ENCODE measurements at places on chromosomes 1 and 21.

DNA sequence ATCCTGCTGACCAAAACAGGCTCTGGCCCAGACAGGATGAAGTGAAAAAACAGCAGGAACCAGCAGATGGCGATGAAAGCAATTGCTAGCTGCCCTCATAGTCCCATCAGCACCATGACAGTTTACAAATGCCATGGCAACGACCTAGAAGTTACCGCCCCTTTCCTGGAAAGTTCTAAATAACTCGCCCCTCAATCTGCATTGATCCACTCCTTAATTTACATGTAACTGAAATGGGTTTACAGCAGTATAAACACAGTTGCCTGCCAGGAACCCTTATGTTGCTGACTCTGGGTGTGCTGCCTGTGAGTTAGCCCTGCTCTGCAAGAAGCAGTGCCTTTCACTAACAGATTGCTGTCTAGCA, 65.5 kb upstream of the CR1L start:
- no peak for DNase-seq

GRCh38 chr1:247352175-247352574, 20.5 kb upstream of the ZNF496 start:
- no peak for DNase-seq

- DNase-seq = no peak
These were observed 15.8 kb downstream of the KCNQ4 start for GRCh38 chr1:40799351-40799867.

GRCh38 chr1:204703826-204704612, 18.5 kb upstream of the LRRN2 start:
- DNase-seq = no peak

GRCh38 chr21:37742115-37742514, 174.1 kb downstream of the KCNJ6 start:
- no peak for DNase-seq

GRCh38 chr1:148264374-148265276, 112.5 kb upstream of the NBPF11 start:
- no peak for DNase-seq

- DNase-seq = no peak
These were observed 51.9 kb upstream of the CYP2J2 start for GRCh38 chr1:59978511-59978910.

DNA sequence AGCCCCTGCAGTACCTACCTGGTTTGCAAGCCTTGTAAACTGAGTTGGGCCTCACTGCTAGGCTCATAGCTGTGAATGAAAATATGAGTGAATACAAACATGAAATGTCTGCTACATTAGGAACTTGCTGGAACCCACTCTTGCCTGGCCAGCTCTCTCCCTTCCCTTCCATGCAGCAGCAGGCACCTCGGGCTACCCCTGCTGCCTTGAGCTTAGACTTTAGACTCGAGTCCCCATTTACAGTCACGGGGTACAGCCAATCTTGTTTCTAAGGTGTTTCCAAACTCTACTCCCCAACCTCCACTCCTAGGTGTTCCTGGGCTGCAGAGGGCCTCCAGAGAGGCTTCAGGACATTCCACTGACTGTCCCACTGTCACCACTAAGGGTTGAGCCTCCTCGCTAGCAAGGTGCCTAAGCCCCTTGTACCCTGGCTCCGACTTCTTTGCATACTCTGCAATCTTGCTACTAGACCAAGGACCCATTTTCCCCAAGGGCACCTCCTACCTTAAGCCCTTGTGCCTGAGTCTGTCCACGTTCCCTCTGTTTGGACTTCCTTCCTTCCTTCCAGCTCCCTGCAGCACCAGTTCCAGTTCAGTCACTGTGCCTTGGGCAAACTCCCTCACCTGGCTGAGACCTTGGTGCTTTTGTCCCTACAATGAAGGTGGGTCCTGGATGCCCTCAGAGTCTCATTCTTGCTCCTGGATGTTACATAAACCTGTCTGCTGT, 36.9 kb downstream of the CDK18 start:
- no peak for DNase-seq

- DNase-seq = no peak
These were observed 57.6 kb downstream of the CD34 start for GRCh38 chr1:207853372-207853757.

DNA sequence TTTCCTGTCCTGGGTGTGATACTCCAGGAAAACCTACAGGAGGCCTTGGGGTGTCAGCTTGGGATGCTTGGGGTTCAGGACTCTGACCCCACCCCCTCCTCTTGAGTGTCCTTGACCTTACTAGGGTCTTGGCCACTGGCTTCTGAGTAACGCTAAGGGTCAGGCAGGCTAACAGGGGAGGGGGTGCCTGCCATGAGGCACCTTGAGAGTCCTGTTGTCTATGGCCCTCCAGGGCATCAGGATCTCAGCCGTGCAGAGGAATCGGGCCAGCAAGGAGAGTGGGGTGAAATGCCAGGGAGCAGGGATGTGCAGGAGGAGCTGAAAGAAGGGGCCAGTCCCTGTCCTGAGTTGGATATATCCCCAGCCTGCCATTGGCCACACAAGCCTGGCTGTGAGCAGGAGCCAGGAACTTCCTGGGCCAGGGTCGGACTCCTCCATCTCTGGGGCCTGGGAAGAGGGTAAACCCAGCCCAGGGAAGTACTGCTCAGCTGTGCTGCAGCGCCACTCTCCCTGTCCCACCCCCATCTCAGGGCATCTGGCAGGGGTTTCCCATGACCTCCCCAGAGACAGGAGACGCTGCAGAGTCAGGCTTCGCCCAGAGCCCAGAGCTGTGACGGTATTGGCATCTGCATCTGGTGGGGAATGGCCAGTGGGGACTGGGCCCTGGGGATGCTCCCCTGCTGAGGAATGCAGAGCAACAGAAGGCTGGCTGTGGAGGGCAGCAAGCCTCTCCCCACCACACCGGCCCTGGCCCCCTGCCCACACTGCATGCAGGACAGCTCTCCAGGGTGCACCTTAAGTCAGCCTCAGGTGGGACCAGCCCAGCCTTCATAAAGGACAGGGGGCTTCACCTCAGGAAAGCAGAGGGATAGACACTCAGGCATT, 6.3 kb downstream of the KIF21B start:
- DNase-seq = no peak

DNA sequence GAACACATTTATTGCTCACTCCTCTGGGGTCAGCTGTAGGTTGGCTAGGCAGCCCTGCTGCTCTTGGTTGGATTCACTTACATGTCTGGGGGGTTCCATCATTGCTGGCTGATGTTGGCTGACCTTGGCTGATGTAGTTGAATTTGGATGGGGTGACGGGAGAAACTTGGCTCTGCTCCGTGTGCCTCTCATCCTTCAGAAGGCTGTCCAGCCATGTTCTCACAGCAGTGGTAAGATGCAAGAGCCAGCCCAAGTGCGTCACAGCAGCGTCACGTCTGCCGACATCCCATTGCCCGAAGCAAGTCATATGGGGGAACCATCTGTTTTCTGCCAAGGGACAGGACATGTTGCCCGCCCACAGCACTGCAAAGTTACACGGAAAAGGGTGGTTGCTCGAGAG, 613.5 kb downstream of the MATN1 start:
- no peak for DNase-seq

- DNase-seq = no peak
These were observed at the start of gene MANEAL for GRCh38 chr1:37793773-37794371. Gene MANEAL, plus strand, starts transcription at chr1:37793847. Its CDS starts 336 bp downstream, at chr1:37794183.

GRCh38 chr1:229694053-229694693, 68.1 kb downstream of the URB2 start:
- DNase-seq = no peak

DNA sequence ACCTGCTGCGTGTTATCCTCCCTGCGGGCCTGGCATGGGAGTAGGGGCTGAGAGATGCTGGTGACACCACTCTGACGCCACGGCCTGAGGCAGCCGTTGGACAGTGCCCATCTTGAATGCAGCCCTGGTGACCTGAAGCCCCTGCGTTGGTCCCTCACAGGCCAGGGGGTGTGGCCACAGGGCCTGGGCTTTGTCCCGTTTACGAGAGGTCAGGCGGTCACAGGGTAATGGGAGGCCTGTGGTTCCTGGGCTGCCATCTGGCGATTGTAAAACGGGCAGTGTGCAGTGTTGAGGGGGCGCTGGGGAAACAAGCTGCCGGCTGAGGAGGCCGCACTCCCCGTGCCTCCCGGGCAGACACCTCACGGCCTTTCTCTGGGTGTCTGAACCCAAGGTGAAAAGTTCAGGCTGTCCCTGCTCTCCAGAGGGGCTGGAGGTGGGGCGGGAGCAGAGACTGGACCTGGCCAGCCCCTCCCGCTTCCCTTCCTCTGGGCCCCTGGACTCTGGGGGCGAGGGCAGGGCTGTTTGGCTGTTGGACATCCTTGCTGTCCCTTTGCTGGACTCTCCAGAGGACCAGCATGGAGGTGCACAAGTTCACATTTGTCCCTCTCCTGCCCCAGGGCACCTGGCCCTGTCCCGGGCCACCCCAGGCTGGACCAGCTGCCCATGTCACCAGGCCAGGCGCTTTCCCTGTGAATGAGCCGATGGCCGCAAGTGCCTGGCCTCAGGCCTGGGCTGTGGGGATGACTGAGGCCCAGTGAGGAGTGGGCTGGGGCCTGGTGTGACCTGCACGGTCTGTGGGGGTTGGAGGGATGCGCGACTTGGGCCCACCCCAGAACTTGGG, 42.4 kb downstream of the SKI start:
- no peak for DNase-seq

DNA sequence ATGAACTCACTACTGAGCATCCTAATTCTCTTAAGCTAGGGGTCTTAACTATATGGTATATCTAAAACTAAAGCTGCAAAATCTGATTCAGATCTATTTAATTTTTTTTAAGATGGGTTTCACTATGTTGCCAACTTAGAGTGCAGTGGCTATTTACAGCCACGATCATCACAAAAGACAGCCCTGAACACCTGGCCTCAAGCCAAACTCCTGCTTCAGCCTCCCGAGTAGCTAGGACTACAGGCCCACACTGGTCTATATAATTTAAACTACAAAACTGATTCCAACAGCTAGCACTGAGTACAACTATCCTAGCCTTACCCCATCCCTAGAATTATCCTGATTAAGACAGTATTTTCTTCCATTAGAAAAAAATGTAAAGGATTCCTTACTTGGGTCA, 37.1 kb downstream of the EIF4G3 start:
- DNase-seq = no peak

- no peak for DNase-seq
These were observed 170.0 kb downstream of the FCRL5 start for GRCh38 chr1:157382351-157382750.

GRCh38 chr1:145926686-145927062, 610 bp downstream of the RBM8A start:
- peak; percentile 21 for DNase-seq

GRCh38 chr1:203342192-203342940, 8.6 kb downstream of the FMOD start:
- no peak for DNase-seq

- no peak for DNase-seq
These were observed 365.6 kb upstream of the ADGRL2 start for GRCh38 chr1:81435175-81435574.

DNA sequence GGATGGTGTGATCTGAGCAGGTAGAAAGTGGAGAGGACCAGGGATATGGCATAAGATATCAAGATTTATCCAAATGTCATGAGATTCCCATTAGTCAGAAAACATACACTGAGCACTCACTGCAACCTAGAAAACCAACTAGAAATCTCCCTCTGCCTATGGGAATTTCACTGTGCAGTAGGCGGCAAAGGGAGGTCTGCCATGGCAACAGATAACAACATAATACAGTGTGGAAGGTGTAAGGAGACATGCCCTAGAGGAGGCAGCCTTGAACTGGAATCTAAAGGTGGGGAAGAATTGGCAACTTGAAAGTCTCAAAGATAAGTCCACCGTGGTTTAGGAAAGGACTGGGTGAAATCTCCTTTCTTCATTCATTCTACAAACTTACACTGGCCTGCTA, 238.4 kb downstream of the ATG4C start:
- no peak for DNase-seq

DNA sequence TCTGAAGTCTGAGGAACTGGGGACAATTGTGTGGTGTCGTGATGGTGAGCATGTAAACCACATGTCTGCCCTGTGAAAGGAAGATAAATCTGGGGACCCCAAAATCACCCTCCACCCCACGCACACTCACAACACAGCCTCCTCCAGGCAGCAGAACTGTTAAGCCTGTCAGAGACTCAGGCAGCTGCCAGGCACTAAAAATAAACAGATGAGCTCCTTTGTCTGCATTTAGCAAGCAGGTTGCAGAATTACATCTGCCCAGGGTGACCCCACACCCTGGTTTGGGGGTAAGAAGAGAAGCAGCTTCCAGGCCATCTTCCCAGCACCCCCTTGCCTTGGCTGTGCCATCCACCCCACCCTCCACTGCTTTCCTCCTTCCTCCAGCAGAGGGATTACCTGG, 119.1 kb upstream of the RUNX3 start:
- no peak for DNase-seq

DNA sequence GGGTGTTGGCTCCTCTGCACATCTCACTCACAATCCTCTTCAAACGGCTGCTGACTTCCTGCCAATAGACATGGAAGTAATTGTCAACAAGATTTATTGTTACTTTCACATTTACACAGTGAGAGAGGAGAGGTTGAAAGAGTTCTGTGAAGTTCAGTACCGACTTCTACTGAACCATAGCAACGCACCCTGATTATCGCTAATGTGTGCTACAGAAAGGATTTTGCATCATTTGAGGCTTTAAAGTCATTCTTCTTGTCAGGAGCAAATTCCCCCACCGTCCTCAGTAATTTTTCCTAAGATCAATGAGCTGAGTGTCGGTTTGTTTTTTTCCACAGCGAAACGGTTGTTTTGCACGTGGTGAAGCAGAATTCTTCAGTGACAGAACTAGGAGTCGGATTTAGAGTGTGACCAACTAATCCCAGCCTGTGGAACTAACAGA, 361.0 kb downstream of the ADGRL2 start:
- no peak for DNase-seq

- no peak for DNase-seq
These were observed 34.6 kb upstream of the TNFSF4 start for GRCh38 chr1:173241528-173242347.

DNA sequence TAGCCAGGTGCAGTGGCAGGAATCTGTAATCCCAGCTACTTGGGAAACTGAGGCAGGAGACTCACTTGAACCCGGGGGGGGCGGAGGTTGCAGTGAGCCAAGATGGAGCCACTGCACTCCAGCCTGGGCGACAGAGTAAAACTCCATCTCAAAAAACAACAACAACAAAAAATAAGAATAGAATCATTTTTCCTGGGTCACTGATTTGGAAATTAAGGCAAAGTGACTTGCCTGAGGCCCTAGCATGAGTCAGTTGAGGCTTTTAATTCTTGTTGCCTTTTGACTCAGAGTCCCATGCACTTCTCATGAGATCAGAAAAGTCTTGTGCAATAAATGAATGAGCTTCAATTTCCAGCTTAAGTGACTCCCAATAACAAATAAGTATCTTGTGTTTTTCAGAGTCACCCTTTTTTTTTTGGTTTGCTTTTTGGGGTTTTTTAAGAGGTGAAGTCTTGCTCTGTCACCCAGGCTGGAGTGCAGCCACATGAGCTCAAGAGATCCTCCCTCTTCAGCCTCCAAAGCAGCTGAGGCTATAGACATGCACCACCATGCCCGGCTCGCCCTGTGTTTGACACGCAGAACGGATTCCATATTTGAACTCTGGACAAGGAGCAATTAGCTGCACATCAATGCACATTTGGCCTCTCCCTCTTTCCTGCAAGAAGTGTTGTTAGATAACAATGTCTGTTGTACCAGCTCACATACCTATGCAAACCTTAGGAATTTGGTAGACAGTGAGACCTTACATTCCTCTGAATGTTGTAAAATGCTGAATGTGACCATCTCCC, 3.4 kb upstream of the PLEKHM2 start:
- no peak for DNase-seq

- DNase-seq = no peak
These were observed 64.7 kb upstream of the GJA8 start for GRCh38 chr1:147837964-147838292.
